Endothelial cell of umbilical vein (primary cell): ENCODE measurements at places on chromosomes 11 and 22. TPM values are rescaled to one million over a fixed set of nuclear protein-coding genes. Genes with fewer than 3 reads are reported as not detected.

Gene ADAMTS15
- total RNA-seq = not detected in 2 replicates

Gene PVALB
- total RNA-seq = not detected in 2 replicates

Gene ISX
- not detected in 2 replicates for total RNA-seq

Gene CD6
- not detected in 2 replicates for total RNA-seq

Gene MRGPRX3
- total RNA-seq = not detected in 2 replicates

Gene FAM180B
- total RNA-seq = not detected in 2 replicates

Gene HEPHL1
- total RNA-seq = not detected in 2 replicates

Gene ANO1
- total RNA-seq = 0.40 TPM in 1 of 2 replicates, not detected in the other
